ENCODE measurements at places on chromosomes 1 and 21.
A peak's percentile ranks its signal among the peaks of the same experiment; 100 is the strongest.

GRCh38 chr1:53080769-53081168 lies 18.8 kb downstream of the PODN start:
- no peak for DNase-seq

DNA sequence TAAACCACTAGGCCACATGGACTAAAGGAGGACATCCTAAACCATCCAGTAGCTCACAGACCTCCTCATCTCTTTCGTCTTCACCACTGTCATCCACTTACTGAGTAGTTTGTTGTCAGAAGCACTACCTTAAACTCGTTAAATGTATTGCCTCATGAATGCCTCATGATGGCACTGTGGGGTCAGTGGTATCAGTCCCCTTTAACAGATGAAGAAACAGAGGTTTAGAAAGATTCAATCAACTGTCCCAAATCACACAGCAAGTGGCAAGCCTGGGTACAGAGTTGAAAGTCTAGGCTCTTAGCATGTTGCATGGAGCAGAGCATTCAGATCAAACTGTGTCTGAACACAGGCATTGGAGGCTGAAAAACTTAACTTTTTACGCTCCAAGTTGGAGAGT lies 183.6 kb upstream of the KIAA0040 start:
- DNase-seq: peak; percentile 44

GRCh38 chr1:208807446-208808127 lies 563.4 kb upstream of the PLXNA2 start:
- DNase-seq: no peak

DNA sequence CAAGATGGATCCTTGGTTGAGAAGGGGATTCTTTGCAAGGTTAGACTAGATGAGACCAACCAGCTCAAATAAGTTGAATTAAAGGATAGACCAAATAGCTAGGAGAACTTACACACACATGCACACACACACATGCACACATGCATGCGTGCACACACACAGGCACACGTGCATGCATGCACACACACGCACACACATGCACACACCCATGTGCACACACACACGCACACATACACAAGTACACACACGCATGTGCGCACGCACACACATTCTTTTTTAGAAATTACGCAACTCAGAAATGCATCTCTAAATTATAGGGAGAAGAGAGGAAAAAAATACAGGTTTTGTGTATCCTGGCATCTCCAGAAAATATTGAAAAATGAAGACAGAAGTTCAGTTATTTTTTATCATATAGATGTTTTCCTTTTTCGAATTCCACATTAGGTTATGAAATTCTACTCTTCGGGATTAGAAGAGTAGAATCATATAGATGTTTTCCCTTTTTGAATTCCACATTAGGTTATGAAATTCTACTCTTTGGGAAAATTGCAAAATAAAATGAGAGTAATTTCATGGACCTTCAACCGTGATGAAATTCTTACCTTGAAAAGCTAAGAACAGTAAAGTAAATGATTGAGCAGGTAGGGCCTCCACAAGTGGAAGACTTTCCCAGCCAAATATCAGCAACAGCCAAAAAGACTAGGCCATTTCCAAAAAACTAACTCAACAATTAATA lies 243.2 kb upstream of the USP25 start:
- DNase-seq: no peak

DNA sequence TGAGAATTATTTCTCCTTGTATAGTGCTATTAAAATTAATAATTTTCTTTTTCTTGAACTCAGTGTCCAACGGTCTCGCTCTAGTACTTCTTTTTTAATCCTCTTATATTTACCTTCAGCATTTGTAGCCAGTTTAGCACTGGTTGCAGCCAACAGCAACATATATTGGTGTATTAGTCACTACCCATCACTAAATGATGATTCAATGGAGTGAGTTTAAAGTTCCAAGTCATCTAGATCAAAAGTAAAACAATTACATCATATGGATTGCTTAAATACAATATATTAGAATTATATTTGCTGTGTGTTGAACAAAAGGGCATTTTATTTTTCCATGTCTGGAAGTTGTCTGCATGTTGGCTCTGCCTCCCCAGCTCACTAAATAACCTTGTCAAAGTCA lies 591.8 kb downstream of the ADGRL2 start:
- no peak for DNase-seq

DNA sequence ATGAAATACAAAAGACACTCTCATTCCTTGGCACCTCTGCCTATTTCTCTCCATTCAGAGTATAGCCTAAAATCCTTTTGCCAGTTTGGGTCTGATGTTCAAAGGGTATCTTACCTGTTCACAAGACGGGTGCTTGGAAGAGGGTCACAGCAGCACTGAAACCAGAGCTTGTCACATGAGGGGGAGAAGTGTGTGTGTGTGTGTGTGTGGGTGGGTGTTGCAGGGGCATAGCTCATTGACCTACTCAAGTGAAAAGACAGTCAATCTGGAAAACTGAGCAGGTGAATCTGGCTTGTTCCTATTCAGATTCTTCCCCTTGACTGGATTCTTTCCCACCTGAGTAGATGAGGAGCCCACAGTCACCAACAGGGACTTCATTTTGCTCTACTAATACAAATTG lies 63.9 kb downstream of the KCTD3 start:
- no peak for DNase-seq
